CD4-positive, alpha-beta T cell treated with Interleukin-4 for 4 hours (primary cell): ENCODE measurements at places on chromosomes 6 and 20.

- no peak for DNase-seq
Measured at GRCh38 chr6:134766497-134766896, 183.4 kb downstream of the ALDH8A1 start.

DNA sequence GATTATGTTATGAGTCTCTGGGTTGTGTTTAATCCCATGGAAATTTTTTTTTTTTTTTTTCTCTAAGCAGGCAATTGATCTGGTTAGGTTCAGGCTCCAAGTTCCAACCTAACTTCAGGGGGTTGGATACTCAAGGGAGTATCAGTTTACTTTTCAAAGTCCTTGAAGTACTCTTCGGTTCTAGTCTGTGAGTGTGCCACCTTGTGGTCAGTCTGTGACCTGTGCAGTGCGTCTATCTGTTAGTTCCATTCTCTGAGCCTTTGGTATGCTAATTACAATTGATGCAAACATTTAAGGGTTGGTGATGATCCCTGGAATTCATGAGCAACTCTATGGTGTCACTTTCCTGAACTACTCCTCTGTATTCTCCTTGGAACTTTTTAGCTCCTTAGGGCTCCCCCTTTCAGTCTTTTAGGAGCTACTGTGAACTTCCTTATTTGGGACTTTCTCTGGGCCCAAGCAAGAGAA lies 342.0 kb downstream of the SOX4 start:
- DNase-seq: no peak

DNA sequence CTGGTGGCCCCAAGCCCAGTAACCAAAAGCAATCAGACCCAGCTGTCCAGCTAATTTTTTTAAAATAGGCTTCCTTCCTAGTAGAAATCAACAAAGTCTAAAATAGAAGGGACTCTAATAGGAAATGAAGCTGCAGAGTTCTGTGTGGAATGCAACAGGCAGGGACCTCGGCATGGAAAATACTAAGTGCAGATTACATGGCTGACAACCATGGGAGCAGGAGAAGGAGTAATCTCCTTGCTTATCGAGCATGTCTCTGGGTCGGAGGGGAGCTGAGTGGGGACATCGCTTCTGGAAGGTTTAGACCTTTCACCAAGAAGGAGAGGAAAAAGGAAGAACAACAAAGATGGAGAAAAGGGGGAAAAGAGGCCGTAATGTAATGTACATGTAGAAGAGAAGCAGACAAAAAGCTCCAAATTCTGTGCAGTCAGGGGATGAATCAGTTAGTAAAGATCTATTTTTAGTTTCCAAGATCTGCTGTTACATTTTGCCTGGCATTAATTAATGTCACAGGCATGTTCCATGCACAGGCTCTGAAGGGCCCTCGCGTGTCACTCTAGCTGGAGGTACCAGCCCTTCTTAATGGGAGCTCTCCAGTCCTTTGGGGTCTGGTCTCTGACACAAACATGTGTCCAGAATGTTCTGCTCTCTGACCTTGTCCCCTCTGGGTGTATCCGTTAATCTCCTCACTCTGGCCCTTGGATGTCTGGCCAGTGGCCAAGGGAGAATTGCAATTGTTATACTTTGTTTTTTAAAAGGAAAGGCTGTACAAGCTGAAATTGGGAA lies 16.6 kb upstream of the ZNF831 start:
- DNase-seq: peak; percentile 27

GRCh38 chr6:81456416-81456815 lies 296.1 kb downstream of the TENT5A start:
- no peak for DNase-seq

DNA sequence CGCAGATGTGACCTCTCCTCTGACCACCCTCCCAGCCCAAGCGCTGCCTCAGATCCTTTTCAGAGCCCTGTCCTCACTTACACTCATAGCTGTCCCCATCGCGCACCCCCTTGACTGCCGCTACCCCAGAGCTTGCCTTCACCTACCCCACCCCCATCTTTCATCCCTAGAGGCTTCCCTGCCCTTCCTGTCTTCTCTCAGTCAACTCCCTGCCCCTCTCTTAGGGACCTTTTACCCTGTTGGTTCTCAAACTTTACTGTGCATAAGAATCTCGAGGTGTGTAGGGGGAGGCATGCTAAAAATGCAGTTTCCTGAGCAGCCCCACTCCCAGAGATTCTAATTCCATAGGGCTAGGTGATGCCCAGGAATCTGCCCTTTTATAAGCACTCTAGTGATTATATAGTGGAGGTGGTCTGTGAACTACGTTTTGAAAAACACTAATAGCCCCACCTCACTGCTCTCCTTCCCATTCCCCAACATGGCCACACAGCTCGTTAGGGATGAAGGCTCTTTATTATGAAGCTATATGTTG lies 725 bp downstream of the TM9SF4 start:
- DNase-seq: no peak

DNA sequence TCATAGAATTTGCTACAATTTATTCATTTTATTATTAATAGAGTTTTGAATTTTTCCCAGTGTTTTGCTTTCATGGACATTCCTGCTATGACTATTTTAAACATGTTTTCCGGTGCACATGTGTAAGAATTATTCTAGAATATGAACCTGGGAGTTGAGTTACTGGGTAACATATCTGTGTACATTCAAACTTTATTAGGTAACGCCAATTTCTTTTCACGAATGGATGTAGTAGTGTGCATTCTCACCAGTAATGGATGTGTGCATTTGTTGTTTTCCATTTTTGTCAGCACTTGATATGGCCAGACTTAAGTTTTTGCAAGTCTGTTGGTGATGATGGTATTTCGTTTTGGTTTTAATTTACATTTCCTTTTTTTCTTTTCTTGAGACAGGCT lies 118.8 kb downstream of the CDKAL1 start:
- no peak for DNase-seq

GRCh38 chr20:32858189-32858588 lies 534 bp upstream of the EFCAB8 start:
- no peak for DNase-seq

DNA sequence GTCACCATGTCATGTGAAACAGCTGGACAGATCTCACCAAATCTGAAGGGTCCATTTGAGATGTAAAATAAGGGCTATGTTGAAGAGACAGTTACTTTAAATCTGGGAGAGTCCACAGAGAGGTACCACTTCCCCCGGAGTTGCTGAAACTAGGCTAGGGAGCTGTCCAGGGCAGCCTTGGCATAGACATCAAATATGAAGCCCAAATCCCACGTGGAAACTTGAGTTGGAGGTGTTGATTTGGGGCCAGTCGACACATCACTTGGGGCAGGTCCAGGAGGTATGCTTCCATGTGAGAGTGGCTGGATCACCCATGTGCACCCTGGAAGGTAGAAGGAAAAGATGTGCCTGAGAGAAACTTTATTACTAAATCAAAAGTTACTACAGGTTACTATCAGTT lies 12.0 kb upstream of the SERPINB9 start:
- DNase-seq: no peak

DNA sequence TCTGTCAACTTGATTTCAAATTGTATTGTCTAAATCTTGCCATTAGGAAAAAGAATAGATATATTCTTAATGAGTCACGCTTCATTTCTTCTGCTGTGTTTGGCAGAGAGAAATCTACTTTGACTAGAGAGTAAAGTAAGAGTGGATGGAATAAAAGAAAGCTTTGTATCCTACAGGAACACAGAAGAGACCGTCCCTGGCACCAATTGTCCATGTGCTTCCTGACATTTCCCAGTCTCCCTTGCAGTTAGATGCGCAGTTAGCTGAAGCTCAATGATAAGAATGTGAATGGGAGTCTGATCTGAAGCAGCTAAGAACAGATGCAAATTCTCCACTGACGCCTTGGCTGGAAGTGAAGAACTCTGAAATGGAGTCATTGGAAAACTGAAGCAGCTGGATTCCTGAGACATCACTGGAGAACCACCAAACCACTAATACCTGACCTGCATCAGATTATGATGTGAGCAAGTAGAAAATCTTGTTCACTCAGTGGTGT lies 528.2 kb upstream of the MARCKS start:
- no peak for DNase-seq

DNA sequence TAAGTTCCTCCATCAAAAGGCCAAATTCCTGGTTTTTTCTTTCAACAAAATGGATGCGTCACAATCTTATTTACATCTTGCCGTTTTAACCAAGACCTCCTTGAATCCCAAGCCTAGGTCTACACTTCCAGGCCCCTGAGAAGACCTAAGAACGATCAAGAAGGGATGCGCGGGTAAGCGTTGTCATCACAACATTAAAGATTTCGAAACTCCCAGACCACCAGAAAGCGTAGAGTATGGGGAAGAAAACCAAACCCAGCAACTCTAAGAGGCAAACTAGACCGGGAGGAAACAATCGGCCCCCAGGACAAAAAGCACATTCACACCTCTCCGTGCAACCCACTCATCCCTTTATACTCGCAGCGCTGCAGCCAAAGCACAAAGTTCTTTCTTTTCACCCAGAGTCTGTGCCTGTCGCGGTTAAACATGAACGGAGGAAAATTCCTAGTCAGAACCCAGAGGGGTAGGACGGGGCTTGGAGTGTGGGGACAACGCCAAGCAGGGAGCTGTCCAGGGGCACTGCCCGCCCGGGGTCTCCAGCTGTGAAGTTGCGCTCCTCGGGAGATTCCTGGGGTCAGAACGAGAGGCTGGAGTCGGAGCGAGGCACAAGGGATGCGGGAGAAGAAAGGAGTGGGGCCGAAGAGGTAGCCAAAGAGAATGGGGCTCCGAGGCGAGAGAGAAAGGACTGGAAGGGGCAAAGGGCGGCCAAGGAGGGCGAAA lies 725 bp downstream of the OSER1 start:
- no peak for DNase-seq

GRCh38 chr20:4791121-4791520 lies 69.4 kb downstream of the PRND start:
- no peak for DNase-seq

DNA sequence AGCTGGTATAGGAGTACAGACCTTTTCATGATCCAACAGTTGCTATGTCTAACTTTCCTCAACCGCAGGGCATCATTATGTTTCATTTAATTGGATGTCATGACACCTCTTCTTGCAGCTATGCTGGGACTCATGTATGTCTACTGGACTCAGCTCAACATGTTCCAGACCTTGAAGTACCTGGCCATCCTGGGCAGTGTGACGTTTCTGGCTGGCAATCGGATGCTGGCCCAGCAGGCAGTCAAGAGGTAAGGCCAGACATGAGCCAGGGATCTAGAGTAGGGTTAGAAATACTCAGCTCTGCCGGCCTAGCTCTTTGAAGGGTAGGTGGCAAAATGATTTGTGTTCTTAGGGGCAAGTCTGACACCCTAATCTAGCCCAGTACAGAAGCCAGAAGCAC lies 25.2 kb downstream of the GHRH start:
- no peak for DNase-seq

GRCh38 chr20:40433341-40433861 lies 255.6 kb downstream of the MAFB start:
- no peak for DNase-seq

- no peak for DNase-seq
Measured at GRCh38 chr6:129708496-129709195, 1.3 kb downstream of the ARHGAP18 start.

- DNase-seq: no peak
Measured at GRCh38 chr20:16714751-16715150, 15.1 kb upstream of the SNRPB2 start.

DNA sequence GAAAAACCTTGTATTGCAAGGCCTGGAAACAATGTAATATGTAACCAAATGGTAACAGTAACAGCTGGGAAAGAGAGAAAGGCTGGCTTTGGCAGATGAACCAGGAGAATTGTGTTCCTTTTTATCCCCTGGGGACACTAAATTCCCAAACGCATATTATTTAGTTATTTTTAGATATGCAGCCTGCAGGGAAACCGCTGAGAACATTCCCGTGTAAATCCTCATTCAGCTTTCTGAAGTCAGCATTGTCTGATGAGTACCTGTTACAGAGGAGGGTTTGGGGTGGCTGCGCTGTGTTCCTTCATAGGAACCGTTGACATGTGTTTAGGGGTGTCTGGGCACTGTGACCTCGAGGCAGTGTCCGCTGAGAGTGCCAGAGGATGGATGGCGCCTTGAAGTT lies 101.3 kb downstream of the SMOC2 start:
- DNase-seq: no peak

DNA sequence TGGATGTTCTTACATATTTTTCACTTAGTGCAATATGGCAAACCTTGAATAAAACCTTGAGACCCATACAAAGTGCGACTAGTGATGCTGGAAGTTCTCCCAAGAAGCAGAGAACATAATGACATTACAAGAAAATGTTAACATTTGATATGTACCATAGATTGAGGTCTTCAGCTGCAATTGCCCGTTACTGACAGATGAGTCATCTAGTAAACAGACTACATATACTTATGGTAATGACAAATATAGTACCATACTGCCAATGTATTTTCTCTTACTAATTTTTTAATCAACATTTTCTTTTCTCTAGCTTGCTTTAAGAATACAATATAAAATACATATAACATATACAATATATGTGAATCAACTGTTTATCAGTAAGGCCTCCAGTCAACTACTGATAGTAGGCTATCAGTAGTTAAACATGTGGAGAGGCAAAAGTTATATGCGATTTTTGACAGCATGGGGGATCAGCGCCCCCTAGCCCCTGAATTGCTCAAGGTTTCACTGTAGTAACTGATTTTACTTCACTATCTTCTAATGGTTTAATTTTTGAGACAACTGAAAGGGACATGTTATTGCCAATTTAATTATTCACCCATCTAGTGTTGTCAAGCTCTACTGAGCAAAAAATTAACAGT lies 166.7 kb upstream of the ADGRB3 start:
- DNase-seq: no peak

GRCh38 chr20:34515484-34516246 lies 557 bp upstream of the DYNLRB1 start:
- DNase-seq: peak; percentile 82

- no peak for DNase-seq
Measured at GRCh38 chr6:31620586-31621319, at the start of gene PRRC2A. TSS of gene PRRC2A (plus strand) at chr6:31620715. CDS start at chr6:31622790, 2,075 bp downstream.

GRCh38 chr6:40755749-40756452 lies 168.7 kb upstream of the LRFN2 start:
- no peak for DNase-seq

GRCh38 chr6:34249469-34250261 lies 859 bp upstream of the SMIM29 start:
- no peak for DNase-seq

DNA sequence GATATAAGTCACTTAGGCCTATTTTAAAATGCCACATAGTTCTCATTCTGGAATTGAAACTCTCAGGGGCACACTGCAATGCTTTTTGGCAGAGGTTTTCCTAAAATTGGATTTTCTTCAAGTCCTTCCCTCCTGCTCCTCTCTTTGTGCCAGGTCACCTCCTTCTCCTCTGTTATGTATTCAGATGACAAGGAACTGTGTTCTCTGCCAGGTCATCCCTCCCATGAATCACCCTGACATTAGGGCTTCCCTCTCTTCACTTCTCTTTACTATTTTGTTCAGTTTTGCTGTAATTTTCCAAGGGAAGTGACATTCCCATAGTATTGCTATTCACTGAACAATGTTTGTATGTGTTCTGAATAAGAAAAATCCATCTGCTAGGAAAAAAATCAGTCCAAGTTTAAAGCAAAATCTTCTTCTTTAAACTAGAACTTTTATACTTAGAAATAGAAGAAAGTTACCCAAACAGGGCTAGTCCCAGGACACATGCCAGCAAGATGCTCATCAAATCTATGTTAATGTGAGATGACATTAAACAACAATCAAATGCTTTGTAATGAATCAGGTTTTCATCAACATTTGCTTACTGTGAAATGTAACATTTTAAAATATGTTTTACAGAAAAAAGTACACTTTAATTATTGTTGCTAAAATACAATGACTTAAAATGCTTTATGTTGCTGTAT lies 461.1 kb downstream of the MMUT start:
- no peak for DNase-seq
